ENCODE measurements at places on chromosomes 1 and 21.

DNA sequence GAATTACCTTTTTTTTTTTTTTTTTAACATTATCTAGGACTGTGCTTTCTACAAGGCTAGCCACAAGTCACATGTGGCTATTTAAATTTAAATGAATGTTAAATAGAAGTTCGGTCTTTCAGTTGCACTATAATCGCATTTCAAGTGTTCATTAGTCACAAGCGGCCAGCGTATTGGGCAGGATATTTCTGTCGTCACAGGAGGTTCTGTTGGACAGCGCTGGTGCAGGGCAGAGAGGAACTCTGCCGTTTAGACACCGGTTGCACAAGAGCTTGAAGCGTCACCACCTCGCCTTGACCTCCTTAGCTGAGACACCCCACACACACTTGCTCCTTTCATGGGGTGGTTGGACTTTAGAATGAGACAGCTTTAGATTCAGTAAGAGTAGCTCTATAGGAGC, 64.1 kb downstream of the BACE2 start:
- no peak for DNase-seq

GRCh38 chr1:81801651-81802456, 1.1 kb downstream of the ADGRL2 start:
- DNase-seq: no peak

GRCh38 chr1:154288661-154289060, 16.2 kb downstream of the HAX1 start:
- DNase-seq: no peak

- no peak for DNase-seq
Observed at GRCh38 chr21:38042246-38042645, 126.0 kb upstream of the KCNJ6 start.

GRCh38 chr1:11289064-11289463, 16.1 kb downstream of the UBIAD1 start:
- DNase-seq: no peak

GRCh38 chr1:239719642-239720258, 333.4 kb downstream of the CHRM3 start:
- peak; percentile 81 for DNase-seq

DNA sequence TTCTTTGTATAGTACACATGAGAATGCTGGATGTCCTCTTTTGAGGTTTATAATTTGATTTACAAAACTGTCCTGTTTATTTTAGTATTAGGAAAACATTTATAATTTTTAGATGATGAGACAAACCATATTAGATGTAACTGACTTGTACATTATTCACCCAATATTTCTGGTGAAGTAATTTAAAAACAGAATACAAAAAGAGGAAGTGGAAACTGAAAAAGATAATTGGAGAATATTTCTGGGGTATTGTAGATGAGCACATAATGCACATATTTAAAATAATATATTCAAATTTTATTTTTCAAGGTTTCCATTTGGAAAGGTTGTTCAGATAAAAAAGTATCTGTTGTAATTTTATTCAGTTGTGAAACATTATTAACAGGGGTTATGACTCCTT, 40.7 kb downstream of the XPR1 start:
- DNase-seq: no peak

GRCh38 chr1:212147581-212148033, 112.1 kb downstream of the DTL start:
- no peak for DNase-seq

GRCh38 chr1:181469829-181470228, 13.5 kb upstream of the CACNA1E start:
- DNase-seq: no peak

DNA sequence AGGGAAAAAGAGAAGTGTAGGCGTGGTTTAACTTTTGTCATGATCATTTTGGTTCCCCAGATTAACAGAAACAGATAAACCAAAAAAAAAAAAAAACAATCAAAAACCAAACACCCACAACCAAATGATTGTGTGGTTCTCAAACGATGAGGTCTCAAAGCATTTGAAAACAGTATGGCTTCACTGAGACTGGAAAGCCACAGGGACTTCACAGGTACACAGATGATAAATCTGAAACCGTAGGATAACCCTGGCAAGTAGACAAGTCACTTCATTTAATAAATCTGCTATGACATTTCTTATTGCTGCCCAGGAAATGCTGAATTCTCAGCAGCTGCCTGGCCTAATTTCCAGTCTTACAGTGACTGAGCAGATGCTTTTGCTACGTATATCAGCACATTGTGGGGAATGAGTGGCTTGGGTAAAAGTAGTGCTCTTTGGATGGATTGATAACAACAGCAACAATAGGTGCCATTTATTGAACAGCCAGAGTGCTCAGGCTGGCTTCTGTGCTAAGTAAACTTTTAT, 6.1 kb downstream of the ST6GALNAC3 start:
- DNase-seq: no peak

- no peak for DNase-seq
Observed at GRCh38 chr1:55402671-55403464, 187.7 kb upstream of the USP24 start.

DNA sequence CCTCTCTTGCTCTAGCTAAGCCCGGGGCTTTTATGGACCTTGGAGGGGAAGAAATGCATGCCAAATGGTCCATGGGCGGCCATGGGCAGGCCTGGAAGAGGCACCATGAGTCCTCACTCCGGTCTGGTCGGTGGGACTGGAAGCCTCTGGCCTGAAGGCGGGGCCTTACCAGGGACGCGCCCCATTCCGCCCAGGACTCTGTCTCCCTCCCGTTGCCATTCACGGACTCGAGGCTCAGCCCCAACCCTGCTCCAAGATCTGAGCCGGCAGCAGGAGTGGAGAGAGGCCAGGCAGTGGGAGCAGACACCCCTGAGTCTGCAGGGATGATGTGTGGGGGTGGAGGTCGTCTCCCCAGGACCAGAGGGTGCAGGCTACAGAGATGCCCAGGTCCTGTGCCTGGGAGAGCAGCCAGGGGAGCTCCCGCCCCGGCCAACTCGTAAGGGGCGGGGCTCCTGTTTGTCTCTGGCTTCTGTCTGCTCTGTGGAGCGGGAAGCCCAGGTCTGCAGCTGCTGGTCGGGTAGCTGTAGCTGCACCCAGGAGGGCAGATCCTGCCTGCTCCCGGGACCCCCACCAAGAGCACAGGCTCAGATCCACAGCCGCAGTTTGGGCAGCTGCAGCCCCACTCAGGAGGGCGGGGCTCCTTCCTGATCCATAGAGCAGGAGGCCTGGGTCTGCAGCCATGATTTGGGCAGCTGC, 8.3 kb upstream of the KANK4 start:
- no peak for DNase-seq

GRCh38 chr1:235708390-235708962, 58.9 kb upstream of the GNG4 start:
- DNase-seq: no peak

- no peak for DNase-seq
Observed at GRCh38 chr1:183223467-183223866, 37.4 kb downstream of the LAMC2 start.

GRCh38 chr1:19708567-19709110, 44.0 kb downstream of the HTR6 start:
- no peak for DNase-seq

- no peak for DNase-seq
Observed at GRCh38 chr1:81733480-81733879, 67.3 kb upstream of the ADGRL2 start.

DNA sequence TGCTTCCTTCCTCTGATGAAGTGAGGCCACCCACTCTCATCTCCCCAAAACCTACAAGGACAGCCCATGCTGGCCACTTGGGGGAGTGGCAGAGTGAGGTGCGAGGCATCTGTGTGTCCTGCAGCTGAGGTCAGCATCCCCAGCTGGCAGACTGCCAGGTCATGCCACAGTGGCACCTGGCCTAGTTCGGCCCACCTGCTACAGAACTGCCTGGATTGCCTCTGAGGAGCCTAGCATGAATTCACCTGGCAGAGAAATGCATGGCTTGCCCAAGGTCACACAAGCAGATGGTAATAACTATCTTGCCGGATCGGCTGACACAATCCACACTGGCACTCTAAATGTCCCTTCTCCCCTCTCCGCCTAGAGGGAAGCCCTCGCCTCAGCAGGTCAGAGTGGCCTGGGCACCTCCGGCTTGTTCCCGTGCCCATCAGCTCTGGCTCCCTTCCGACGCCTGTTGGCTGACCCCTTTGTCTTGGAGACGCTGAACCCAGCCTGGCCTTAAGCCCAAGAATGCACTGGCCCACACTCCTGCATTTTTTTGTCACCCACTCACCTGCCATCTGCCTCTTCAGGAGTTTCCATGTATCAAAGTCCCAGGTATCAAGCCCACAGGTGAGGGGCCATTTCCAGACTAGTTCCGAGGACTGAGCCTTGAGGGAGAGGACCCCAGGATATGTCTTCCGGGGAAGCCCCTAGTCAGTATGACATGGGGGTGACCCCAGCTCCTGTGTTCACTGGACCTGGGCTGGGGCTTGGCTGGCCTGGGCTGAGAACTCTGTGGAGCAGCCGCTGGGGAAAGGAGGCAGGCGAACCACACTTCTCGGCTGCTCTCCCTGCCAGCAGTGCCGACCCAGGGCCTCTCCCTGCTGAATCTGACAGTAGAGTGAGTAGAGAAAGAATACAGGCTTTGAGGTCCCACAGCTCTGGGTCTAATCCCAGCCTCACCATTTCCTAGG, 21.7 kb downstream of the ECE1 start:
- DNase-seq: no peak

- DNase-seq: no peak
Observed at GRCh38 chr1:2970311-2971071, 50.8 kb upstream of the ACTRT2 start.

DNA sequence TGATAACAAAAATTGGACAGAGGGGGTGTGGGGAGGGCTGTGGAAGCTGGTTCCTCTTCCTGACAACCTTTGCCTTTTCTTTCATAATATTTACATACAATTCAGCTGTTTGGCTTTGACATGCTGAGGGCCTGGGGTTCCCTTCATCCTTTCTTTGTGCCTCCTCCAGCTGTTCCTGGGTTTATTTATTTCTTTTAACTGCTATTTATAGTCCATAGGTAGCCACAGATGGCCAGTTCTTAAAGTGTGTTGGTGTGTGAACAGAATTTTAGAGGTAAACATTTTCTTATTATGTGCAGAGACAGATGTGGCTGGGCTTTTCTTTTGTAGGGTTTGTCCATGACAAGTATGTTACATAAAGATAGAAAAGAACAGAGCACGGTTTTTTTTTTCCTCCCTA, 34.1 kb upstream of the CNIH3 start:
- DNase-seq: no peak

DNA sequence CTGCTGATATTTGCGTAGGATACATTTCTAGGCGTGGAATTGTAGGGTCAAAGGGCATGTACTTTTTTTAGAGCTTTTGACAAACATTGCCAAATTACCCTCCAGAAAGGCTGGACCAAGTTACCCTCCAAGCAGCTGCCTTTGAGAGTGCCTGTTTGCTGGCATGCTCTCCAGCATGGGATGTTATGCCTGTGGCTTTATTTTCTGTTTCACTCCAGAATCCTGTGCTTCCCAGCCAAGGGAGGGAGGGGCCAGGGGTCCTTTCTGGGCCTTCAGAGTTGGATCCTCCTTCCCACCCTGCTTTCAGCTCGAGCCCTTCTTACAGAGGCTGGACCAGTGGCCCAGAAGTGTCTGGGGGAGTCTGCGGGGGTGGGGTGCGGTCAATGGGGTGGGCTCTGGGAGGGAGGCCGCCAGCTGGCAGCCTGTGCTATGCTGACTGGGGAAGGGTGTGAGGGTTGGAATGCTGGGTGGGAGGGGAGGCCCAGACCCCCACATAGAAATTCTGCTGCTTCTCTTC, 81.2 kb downstream of the EPHB2 start:
- DNase-seq: no peak

DNA sequence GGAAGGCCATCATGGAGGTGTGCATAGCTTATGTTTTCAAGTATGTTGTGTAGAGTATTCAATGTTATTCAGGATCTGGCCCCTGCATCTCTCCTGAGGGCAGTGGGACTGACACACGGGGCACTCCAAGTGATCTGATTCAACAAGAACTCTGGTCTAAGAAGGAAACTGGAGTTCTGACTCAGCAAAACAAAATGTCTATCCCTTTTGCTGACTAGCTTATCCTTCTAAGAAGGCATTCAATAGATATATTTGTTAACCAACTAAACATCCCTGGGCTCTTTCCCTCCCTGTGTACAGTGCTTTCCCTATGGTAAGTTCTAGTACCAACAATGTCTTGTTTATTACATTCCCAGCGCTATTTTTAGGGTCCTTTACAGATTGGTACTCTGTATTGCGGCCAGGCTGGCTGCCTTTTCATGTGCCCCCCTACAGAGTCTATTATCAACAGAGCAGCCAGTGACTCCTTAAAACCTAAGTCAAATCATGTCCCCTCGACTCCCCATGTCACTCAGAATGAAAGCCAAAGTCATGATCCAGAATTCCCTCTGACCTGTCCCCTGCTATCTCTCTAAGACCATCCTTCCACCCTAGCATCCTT, 304.9 kb downstream of the KCNH1 start:
- DNase-seq: no peak

Measured in activated CD4-positive, alpha-beta T cell treated with anti-CD3 and anti-CD28 coated beads, Interleukin-2, Interleukin-4, amounts not matched to agents 100 ng/mL and 50 ng/mL, durations not matched to agents 16 hours and 8 hours (primary cell).